ENCODE measurements at places on chromosomes 2 and 18.

DNA sequence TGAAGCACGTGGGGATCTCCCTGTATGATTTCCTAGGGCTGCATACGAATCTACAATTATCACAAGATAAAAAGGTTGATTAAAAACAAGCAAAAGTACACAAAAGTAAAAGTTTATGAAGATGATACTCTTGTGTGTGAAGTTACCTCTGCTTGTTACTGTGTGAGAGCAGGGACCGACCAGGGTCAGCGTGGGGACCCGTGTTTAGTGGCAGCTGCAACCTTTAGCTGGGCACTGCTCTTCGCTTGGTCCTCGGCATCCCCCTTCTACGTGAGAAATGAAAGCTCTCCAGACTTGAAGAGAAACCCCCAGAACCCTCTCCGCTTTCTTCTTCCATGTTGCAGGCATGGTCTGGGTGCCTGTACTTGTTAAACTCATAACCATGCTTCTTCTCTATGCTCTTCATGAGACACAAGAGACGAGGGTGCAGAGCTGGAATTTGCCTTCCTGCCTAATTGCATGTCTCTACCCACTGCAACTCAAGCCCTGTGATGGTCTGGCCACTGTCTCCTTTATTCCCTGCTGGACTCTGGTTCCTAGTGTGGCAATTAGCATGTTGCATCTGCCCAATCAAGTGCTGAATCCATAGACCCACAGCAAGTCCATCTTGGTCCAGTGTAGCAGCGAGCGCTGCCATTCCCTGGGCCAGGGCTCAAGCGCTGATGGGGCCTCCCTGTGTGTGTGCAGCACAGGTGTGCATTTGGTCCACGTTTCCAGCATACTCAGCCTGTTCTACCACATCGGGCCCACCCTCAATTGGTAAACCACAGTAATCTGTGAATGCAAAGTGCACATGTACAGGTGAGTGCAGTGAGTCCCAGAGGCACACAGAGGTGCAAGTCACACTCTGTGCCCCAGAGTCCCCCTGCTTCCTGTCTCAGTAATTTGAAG lies 88.5 kb downstream of the TWIST2 start:
- DNase-seq: no peak

GRCh38 chr2:18597618-18598017 lies 8.2 kb upstream of the NT5C1B start:
- no peak for DNase-seq

DNA sequence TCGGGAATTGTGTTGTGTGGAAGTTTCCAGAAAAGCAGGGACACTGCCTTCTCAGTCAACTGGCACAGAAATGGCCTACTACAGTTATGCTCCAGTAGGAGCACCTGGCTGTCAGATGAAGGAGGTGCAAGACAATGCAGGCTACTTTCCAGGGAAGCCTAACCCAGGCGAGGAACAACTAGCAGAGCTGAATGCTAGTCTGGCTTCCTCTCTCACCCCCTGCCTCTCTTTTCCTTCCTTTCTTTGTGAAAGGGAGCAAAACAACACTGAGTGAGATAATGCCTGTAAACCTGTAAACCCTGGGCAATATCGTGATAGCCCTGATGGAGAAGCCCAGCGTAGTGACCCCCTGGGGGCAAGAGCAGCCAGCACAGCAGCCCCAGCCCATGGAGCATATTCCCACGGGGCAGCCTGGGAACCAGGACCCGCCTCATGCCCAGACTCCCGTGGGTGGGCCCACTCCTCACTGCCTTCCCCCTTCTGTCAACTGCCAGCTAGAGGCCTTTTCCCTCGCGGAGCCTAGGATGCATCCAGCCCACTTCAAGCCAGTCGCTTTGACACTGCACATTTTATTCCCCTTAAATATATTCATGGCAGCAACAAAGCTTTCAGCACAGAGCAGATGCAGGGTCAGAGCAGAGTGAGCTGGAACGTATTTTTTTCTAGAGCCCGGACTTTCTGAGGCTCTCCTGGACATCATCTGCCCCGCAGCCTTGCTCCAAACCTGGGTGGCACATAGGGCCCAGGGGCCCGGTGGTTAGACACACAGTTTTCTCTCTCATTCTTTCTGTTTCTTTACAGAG lies 77.0 kb downstream of the PDCL3 start:
- no peak for DNase-seq

DNA sequence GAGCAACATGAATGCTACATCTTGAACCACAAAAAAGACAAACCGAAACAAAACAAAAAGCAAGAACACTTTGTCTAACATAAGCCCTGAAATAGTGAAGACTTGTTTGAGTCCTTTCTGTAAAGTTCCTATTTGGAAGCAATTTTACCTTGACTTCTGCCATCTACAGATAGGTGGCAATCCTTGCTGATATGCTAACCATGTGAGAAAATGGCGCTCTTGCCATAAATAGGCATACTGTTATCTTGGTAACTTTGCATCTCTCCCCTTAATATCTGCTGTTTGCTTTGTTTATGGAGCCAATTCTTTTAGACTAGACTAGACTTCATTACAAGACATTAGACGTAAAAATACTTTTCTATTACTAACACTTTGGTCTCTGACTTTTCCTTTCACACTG lies 49.4 kb upstream of the PNPT1 start:
- no peak for DNase-seq

DNA sequence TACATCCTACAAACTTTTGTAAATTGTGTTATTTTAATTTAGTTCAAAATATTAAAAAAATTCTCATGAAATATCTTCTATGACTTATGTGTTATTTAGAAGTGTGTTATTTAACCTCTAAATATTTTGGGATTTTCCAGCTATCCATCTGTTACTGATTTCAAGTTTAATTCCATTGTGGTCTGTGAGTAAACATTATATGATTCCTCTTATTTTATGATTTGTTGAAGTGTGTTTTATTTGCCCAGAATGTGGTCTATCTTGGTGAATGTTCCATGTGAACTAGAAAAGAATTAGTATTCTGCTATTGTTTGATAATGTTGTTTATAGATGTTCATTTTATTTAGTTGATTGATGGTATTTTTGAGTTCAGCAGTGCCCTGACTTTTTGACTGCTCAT lies 136.0 kb downstream of the ZNF804A start:
- no peak for DNase-seq

- DNase-seq: no peak
These were observed 101.2 kb downstream of the CDK15 start for GRCh38 chr2:201907563-201907881.

DNA sequence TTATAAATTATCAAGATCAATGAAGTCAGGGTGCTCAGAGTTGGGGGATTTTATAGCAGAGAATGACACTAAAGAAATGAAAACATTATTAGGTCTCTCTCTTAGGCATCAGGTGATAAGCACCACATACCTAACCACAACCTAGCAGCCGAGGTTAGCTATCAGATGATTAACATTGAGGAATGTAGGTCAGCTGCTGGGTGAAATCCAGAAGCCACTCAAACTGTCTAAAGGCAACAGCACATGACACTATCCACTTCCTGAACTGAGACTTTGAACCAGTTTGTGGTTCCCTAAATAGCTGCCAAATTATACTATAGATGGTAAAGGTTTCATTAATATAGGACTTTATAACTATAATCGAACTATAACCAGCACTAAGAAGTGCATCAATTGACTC lies 4.7 kb downstream of the EPG5 start:
- no peak for DNase-seq

- DNase-seq: no peak
These were observed 372.8 kb upstream of the ZC3H15 start for GRCh38 chr2:186113284-186113683.

GRCh38 chr2:133817680-133818566 lies 249.7 kb upstream of the NCKAP5 start:
- no peak for DNase-seq
